Activated B cell treated with CpG ODN at 0.5 μM for 24 hours (primary cell): ENCODE measurements at places on chromosomes 1 and 21. TPM values are rescaled to one million over a fixed set of nuclear protein-coding genes. Genes with fewer than 3 reads are reported as not detected.

DNA sequence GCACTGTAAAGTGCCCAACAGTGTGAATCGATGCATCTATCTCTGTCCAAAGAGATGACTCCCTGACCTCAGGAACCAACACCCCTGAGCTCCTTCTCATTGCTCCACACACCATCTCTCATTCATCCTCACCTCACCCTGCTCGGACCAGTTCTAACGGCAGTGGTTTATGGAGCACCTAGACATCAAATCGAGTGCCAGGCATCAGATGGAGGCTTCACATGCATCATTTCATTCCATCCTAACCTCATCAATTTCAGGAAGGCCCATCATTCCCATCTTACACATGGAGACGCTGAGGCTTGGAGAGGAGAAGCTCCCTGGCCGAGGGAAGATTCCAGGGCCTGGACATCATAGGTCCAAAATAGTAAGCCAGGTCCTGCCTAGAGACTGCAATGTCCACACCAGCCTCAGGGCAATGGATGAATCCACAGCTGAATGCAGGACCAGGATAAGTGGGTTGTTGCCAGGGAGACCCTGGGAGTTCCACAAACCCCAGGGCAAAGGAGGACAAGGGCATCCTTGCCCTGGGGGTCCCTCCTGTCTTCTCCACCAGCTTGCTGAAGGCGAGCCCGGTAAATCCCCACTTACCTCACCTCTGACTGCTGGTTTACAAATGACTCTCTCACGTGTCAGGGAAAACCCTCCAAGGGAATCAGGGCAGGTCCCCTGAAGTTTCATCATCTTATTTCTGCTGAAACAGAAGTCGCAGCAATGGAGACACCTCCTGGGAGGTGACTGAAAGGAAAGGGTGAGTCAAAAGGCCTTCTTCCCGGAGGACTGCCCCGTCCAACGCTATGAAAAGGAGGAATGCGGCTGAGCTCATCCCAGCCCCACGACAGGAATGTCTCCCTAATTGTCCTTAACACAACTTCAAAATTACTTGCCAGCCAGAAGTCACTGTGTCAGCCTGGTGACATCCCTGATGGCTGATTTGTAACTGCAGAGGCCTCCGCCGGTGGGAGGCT lies 9.0 kb upstream of the IFFO2 start:
- no peak for DNase-seq

GRCh38 chr1:10768552-10768951 lies 27.9 kb downstream of the CASZ1 start:
- no peak for DNase-seq

- DNase-seq = no peak
Measured at GRCh38 chr21:31948676-31949075, 75.9 kb downstream of the HUNK start.

ANXA9 gene
- not detected in 2 replicates for total RNA-seq

- no peak for DNase-seq
Measured at GRCh38 chr1:172134087-172134731, 286.3 kb upstream of the C1orf105 start.

GRCh38 chr1:3413975-3414710 lies 40.3 kb upstream of the ARHGEF16 start:
- no peak for DNase-seq

GRCh38 chr1:150168960-150169601 lies 19.4 kb downstream of the PLEKHO1 start:
- peak; percentile 45 for DNase-seq

GRCh38 chr1:245288796-245289195 lies 134.0 kb downstream of the KIF26B start:
- no peak for DNase-seq

DNA sequence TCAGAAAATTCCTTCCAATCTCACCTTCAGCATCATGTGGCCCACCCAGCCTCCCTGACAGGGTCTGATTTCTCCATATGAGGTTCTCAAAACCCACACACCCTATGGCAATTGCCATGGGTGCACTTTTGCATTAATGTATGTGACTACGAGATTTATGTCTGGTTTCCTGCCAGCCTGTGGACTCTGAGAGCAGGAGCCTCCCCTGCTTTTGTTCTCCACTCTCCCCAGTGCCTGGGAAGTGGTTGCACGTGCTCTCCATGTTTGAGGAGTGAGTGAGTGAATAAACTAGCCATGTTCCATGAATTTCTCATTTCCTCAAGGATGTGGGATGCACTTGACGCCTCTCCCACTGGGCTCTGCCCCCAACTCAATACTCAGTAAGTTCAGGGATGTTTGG lies 91.2 kb downstream of the ACTL8 start:
- DNase-seq = no peak

THEM5 gene
- not detected in 2 replicates for total RNA-seq

GRCh38 chr1:230271300-230272035 lies 154.7 kb downstream of the PGBD5 start:
- no peak for DNase-seq

DNA sequence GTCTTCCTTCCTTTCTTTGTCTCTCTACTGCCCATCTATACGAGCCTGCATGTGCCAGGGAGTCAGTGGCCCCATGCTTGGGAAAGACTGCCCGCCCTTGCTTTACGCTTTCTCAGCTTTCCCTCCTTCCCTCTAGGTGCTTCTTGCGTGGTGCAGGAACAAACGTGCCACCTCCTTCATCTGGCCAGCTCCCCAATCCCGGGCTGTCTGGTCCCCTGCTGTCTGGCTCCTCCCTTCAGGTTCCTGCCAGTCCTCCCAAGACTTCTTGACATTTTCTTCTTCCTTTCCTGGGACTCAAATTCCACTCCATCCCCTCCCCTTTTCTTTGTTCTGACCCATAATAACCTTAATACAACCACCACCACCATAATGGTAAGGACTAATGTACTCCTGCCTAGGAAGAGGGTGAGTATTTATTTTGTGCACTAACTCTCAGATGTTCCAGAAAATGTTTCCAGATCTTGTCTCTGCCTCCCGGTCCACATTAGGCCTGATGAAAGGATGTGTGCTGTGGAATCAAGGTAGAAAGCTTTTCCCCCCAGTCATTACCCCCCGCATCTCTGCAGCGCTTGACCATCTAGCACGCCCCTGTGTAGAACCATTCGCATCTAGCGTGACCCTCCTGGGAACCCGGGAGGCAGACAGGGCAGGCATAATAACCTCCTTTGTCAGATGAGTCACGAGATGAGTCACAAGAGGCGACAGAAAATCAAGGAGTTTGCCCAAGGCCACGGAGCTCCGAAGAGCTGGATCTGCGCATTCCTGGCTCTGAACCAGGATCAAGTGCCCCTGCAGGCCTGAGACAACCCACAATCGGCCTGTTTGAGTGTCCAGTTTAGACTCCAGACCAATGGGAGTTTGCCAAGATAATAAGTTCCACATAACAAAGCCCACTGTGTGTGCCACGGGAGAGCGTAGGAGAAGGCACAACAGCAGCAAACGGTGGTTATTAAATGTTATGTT lies 60.1 kb upstream of the NEK2 start:
- no peak for DNase-seq

- DNase-seq = no peak
Measured at GRCh38 chr1:205171369-205171768, 40.1 kb downstream of the DSTYK start.
